ENCODE measurements at places on chromosomes 6 and 20. TPM values are rescaled to one million over a fixed set of nuclear protein-coding genes. Genes with fewer than 3 reads are reported as not detected.
A peak's percentile ranks its signal among the peaks of the same experiment; 100 is the strongest.

DNA sequence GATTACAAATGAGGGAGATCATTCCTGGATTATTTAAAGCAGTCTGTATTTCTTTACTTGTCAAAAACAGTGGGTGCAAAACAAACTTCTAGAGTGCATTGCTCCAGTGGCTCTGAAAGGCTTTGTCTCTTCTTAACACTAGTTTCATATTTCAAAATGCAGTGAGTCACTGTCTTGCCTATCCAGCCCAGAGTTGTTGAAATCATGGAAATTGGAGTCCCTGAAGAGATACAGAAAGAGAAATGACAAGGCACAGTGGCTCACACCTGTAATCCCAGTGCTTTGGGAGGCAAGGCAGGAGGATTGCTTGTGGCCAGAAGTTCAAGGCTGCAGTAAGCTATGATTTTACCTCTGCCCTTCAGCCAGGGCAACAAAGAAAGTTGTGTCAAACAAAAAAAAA lies 11.3 kb downstream of the SLC2A12 start:
- DNase-seq: no peak

GRCh38 chr6:84539122-84539856 lies 225.1 kb downstream of the TBX18 start:
- no peak for DNase-seq

DNA sequence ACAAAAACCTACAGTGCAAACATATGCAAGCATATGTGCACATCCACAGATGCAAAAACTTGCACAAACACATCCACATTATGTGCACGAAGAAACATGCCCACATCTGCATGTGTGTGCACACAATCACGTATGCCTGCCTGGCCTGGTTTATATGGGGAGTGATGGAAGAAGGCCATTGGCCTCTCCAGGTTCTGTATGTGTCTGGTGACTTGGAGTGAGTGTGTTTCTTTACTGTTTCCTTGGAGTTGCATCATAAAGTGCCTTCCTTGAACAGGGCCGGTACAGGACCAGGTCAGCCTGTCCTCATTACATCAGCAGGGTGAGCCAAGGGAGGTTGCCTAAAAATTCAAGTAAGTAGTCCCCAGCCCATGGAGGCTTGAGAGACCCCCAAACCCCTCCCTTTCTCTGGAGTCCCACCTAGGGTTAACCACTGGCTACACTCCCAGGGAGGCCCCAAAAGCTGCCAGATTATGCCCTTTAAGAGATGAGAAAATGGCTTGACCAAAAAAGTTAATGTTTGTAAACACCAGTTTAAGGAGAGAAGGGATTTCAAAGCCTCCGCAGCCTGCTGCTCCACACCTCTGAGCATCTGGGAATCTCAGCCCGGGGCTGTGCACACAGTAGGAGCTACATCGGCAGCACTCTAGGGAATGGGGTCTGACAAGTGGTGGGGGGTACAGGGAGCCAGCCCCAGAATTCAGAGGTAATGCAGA lies 140.8 kb downstream of the VEGFA start:
- DNase-seq: no peak

- no peak for DNase-seq
Observed at GRCh38 chr20:22293886-22294285, 290.5 kb downstream of the FOXA2 start.

The NKX2-4 gene
- total RNA-seq: not detected

DNA sequence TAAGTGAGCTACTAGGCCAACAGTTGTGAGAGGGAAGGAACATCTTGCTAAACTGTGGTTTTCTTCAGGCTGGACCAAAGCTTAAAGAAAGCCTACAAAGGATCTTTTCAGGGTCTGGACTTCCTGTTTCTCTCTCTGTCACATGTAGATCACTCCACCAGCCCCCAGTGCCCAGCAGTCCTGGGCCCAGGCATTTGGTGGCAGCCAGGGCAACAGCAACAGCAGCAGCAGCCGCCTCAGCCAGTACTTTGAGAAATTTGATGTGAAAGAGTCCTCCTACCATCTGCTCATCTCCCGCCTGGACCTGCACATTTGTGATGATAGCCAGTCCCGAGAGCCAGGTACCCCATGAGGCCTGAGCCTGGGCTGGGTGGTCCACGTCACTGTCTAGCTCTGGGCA lies 44.1 kb downstream of the BLTP3A start:
- DNase-seq: no peak

The SOX12 gene
- total RNA-seq: 4.6 TPM

DNA sequence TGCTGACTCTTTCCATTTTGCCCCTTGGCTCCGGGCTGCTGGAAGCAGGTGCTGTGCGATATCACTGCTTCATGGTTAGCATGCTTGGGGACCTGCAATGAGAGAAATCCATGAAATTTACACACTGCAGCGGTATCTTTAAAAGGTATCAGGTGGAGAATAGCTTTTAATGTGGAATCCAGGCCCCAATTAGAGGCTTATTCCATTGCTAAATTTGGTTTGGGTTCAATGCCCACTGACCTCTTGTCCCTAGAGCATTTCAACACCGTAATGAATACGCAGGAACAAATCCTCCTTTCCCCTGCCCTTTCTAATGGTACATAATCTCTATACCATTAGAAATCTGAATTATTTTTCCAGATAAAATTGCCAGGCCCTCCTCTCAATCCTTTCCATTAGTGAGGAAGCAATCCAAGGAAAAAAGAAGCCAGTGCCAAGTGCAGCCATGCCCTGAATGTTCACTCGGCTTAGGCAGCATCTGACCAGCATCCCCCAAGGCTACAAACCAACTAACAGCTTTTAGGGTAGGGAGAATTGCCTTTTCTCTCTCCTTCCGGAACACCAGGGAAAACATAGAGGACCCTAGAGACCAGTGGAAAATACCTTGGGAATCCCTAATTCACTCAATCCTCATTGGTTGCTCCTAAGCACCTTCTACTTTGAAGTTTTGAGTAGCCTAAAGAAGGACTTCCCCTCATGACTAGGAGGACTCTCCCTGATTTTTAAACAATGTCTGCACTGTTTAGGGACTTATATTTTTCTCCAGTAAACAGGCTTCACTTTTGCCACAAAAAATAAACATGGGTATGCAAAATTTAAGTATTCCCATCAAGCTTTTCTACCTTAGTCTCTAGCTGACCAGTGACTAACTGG lies 143.1 kb downstream of the QRSL1 start:
- DNase-seq: no peak

DNA sequence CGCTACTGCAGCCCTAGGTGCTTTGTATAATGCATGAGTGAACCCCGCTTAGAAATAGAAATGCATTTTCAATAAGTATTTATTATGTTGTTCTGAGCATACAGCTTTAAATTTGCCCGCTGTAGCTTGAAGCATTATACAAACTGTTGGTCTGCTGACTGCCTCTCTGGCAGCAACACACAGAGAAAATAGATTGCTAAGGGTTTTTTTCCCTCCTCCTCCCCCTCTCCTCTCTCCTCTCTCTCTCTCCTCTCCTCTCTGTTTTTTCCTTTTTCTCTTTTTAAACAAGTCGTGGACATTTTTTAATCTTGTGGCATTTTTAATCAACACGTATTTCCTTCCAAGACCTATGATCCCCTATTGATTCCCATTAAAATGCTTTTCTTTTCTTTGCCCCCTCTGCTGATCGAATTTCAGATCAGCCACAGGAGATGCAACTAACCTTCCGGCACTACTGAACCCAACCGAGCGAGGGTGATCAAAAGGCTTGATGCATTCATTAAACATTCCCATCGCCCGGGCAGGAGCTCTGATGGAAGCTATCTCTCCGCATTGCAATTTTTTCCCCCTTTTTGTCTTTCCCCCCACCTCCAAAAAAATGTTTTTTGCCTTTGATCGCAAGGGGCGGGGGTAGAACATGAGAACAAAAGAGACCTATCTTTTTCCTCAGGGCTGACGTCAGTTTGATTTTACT lies 90.7 kb upstream of the ARID1B start:
- DNase-seq: no peak

- no peak for DNase-seq
Observed at GRCh38 chr20:63612276-63612931, 14.5 kb downstream of the GMEB2 start.

The ZNF831 gene
- 40.2 TPM for total RNA-seq

DNA sequence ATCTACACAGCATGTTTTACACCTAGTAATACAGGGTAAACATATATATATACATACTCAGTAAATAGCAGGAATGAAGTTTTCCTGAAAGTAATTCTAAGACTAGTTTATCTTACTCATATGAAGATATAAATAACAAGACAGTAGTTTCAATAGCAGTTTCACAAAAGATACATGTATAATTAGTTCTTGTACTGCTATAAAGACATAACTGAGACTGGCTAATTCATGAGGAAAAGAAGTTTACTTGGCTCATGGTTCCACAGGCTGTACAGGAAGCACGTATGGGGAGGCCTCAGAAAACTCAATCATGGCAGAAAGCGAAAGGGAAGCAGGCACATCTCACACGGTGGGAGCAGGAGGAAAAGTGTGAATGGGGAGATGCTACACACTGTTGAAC lies 16.9 kb downstream of the RARS2 start:
- DNase-seq: no peak

The MAFB gene
- 19.7 TPM for total RNA-seq

GRCh38 chr6:144216668-144217218 lies 66.4 kb downstream of the STX11 start:
- DNase-seq: no peak

DNA sequence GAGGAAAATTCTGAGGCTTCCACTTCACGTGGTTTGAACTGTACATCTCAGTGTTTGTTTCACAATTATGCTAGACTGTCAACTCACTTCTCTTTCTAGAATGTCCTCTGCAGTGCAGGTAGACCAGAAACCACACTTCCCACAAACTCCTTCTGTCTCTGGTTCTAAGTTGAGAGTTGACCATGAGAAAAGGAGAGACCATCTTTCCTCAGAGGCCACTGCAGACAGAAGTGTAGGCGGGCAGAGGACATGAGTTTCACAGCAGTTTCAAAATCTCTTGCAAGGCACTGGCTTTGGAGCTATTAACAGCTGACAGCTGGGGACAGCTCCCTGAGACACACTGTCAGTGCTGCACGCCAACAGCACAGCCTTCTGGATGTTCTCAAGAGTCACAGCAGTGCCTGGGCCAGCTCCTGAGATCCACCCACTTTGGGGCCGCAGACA lies 55.4 kb upstream of the MOXD1 start:
- no peak for DNase-seq

DNA sequence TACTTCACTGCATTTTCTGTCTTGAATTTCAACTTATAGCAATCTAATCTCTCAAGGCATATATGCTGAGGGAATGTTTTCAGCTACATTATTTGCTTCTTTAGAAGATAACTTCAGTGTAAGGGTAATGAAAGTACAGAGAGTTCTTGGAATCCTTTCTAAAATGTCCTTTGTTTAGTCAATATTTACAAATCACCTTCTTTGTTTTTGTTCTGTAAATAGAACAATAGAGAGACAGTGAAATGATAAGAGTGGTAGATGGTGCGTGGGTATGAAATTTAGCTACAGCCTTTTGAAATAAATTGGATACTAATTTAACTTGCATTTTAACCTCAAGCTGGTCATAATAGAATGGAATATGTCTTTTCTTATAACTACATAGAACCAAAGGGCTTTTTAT lies 171.1 kb upstream of the MARCKS start:
- DNase-seq: no peak

DNA sequence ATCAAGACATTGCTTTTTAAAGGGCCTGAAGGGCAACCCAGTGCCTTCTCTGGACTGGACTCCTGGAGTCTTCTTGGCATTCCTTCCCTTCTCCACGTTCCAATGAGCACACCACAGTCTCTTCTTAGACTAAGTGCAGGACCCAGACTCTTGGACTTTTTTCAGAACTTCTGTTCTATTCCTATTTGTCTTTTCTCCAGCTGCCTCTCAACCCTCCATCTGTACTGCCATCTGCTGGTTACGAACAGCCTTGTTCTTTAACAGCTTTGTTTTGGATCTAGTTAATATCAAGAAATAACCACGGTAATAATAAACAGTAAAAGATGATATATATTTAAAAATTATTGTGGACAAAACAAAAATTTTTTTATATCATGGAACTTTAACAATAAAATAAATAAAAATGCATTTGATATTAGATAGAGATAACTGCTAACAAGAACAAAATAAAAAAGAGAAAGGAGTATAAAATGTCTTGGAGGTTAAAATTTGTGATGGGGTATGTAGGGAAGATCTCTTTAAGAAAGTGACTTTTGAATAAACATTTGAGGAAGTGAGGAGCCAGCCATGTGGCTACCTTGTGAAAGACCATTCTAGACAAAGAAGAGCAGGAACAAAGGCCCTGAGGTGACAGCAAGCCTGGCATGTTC lies 105.1 kb upstream of the HCRTR2 start:
- DNase-seq: peak; percentile 6

DNA sequence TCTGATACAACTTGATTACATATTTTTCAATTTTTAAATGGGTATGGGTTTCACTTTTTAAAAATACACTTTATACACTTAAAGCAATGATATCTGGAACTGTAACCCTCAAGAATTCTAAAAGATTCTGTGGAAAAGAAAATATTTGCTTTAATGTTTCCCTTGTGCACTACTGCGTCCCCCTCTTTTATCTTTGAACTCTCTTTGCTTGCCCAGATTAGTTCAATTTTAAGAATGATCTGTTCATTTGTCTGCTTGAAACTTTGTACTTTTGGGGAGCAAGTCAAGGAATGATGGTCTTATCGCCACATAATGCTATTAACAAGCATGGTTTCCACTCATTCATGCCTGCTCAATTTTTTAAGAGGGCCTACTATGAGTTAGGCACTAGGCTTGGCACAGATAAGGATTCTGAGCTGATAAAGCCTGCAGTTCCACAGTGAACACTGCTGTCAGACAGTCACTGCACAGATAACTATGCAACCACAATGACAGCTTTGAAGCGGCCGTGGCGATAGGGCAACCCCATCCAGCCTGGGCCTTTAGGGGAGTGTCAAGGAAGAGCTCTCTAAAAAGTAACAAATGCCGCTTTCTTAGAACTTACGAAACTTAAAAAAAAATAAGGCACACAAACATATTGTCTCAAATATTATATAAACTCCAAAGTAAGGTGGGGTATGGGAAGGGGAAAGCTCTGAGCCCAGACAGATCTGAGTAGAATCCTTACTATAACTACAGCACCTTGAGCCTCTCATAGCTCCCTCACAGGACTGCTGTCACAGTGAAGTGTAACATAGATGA lies 29.7 kb downstream of the FYN start:
- DNase-seq: no peak

- DNase-seq: peak; percentile 51
Observed at GRCh38 chr20:58407966-58408557, 19.0 kb downstream of the VAPB start.

The ARHGAP40 gene
- not detected for total RNA-seq

- DNase-seq: no peak
Observed at GRCh38 chr6:170027647-170028043, 263.2 kb downstream of the DLL1 start.

GRCh38 chr20:48846516-48847492 lies 19.0 kb upstream of the PREX1 start:
- no peak for DNase-seq
